Muscle of leg (tissue), 16 donors: ENCODE measurements at places on chromosomes 16 and 17. TPM values are rescaled to one million over a fixed set of nuclear protein-coding genes. Genes with fewer than 3 reads are reported as not detected.

The TP53TG3C gene
- total RNA-seq = not detected

GRCh38 chr16:65967376-65967775 lies 399.1 kb upstream of the CDH5 start:
- DNase-seq = no peak

GRCh38 chr16:86783636-86784626 lies 205.6 kb downstream of the FOXL1 start:
- DNase-seq = peak; percentile 29

DNA sequence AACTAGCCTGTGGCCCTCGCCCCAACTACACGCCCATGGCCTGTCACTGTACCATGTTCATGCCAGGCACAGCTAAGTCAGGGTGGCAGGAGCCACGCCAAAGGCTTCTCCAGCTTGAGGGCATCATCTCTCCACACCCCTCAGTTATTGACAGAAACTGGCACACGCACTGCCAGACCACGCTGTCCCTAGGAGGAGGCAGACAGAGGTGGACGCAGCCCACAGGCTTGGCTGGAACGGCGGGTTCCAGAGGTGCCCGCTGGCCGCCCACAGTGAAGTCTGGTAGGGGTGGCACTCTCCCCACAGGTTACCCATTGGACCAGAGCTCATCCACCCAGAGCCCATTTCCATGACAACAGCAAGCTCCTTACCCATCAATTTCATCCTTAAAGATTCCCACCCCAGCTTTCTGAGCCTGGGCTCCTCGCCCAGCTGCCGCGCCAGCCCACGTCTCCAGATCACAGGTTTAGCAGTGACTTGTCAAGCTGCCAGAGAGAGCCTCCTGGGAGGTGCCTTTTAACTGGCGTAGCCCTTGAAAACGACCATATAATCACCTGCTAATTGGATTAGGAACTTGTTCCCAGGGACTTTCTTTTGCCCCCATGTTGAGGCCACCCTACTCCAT lies 27.9 kb downstream of the RPRML start:
- DNase-seq = no peak

- no peak for DNase-seq
Observed at GRCh38 chr17:12719948-12720347, 54.3 kb downstream of the MYOCD start.

DNA sequence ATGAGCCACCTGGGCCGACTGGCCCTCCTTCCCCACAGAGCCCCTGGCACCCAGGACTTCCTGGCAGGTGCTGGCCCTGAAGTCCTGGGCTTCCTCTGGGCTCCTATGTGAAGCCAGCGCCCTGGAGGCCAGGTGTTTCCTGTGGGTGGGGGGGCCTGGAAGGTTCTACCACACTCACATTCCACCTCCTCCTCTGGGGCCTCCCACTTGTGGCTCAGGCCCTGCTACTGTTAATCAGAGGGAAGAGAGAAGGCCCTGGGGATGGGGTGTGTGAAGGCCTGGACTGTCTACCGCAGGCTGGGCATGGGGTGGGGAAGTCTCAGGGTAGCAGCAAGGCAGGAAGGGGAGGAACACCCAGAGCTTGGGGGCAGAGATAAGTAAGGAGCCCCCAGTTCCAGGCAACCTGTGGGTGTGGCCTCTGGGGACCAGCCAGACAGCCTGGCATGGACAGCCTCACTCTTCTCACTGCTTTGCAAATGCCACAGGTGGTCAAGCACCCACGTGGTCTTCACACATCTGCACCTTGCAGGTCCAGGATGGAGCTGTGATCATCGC lies 111.9 kb upstream of the TNRC6C start:
- DNase-seq = no peak

The HOXB5 gene
- 0.13 TPM for total RNA-seq

- no peak for DNase-seq
Observed at GRCh38 chr17:70120425-70120824, 45.4 kb downstream of the KCNJ16 start.

The MRPL45 gene
- 45.3 TPM for total RNA-seq

GRCh38 chr17:28402224-28402630 lies 3.8 kb downstream of the SLC46A1 start:
- DNase-seq = no peak

DNA sequence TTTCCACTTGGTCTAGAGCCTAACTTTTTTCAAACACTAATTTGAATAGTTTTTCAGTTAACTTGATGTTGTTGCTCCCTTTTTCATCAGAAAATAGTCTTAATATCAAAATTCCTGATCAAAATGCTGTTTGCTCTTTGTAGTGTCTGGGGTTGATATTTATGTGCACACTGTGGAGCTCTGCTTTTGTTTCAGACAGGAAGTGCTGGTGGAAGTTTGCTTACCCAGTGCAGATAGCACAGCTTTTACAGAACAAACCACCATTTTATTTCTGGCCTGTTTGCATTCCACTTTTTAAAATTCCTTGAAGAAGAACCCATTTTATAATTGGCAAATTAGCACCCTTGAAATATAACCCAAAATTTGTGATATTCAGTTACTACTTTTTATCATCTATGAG lies 125.4 kb downstream of the MRTFB start:
- peak; percentile 10 for DNase-seq

DNA sequence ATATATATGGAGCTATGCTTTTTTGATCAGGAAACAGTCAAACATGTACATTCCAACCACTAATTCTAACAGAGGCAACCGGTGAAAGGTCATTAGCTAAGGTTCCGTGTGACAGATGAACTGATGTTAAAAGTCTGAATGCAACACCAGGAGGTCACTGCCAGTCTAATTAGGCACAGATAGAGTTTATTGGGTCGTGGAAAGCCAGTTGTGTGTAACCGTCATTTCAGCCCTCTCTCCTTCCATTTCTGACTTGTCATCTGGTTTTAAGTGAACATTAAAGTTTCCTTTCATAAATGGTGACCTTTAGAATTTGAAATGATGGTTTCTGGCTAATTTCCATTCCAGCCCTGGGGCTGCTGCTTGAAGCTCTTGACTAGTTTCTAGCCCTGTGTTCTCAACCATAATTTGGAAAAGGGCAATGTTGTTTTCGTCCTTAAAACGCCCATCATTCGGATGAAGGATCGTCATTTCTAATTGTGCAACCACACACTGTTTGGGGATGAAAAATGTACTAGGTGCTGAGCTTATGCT lies 23.9 kb downstream of the CACNG3 start:
- no peak for DNase-seq

- peak; percentile 22 for DNase-seq
Observed at GRCh38 chr17:34979650-34980352, 511 bp upstream of the LIG3 start.

The KRT12 gene
- not detected for total RNA-seq

GRCh38 chr17:40540448-40540847 lies 24.8 kb downstream of the CCR7 start:
- DNase-seq = no peak

The NPIPB13 gene
- total RNA-seq = 2.8 TPM

GRCh38 chr17:45692661-45693060 lies 91.5 kb upstream of the CRHR1 start:
- DNase-seq = no peak

The KRTAP2-3 gene
- total RNA-seq = not detected

The GRAP gene
- total RNA-seq = 2.7 TPM

DNA sequence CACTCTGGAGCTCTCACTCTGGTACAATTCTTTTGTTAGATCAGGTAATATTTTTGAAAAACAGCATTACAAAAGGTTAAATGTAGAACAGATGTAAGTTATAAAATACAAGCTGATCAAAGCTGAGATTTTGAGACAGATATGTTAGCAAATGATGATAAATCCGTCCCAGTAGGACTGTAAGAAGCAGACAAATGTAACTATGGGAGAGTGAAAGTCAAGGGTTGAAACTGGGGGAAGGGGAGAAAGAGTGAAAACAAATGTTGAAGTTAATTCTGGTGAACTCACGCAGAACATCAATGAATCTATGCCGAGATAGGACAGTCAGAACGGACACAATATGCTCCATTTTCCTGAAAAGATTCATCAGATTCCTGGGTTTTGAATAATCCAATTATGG lies 298.9 kb upstream of the IRX5 start:
- no peak for DNase-seq

DNA sequence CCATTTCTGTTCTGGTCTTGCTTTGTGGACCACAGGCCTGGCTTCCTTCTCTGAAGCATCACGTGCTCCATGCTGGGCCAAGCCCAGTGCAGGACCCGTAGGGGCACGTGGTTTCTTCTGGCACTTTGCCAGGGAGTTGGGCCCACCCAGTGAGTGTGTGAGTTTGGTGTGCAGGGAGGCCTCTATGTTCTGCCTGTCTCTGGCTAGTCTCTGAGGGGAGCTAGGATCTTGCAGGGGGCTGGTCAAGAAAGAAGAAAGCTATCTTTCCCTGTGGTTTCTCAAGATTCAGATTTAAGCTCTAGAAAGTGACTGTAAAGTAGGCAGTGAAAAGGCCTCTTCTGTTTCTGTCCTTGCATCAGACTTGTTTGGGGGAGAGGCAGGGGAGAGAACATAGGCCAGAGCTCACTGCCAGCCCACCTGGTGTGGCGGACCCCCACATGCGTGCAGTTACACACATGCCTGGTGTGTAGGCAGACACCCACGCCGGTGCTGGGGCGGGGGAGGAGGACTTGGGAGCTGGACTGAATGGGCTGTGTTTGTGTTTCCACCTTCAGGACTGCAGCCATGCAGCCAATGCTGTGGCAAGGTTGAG lies 11.8 kb downstream of the LASP1 start:
- peak; percentile 88 for DNase-seq

- no peak for DNase-seq
Observed at GRCh38 chr17:76562734-76563148, 22.9 kb downstream of the PRCD start.

DNA sequence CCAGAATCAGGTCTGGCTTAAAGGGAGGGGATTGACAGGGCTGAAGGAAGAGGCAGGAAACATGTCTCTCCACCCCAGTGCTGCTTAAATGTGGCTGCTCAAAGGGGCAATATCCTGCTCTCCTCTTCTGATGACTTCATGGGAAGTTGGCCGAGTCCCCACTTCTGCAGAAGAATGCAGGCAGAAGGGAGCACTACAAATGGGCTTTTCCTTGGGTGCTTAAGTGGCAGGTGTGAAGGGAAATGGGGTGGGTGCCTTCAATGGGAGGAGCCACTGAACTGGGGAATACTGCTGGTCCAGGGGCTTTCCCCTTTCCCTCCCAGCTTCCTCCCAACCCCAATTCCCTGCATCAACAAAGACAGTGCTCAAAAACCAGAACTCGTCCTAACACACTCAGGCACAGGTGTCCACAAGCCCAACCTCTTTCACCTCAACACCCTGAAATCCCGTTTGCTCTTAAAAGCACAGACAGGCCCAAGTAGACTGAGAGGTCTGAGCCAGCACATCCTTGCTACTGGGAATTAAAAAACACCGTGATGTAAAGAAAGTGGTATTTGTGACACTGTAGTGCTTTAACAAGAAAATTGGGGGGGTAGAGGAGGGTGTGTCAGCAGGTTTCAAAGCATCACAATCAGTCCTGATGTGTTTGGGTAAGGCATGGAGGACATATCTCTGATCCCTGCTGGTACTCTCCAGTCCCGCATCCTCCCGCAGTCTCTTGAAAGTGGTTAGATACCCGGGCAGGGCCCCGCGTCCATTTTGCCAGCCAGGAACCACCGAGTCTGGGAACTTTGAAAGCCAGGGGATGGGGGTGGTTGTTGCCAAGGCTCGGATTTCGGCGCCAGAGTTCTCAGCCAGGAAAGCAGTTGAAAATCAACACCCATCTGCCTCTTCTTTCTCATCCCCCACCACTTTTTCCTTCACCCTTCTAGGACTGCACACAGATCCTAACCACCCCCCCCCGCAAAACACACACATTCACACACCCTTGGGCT lies 1.6 kb downstream of the CA10 start:
- DNase-seq = no peak

DNA sequence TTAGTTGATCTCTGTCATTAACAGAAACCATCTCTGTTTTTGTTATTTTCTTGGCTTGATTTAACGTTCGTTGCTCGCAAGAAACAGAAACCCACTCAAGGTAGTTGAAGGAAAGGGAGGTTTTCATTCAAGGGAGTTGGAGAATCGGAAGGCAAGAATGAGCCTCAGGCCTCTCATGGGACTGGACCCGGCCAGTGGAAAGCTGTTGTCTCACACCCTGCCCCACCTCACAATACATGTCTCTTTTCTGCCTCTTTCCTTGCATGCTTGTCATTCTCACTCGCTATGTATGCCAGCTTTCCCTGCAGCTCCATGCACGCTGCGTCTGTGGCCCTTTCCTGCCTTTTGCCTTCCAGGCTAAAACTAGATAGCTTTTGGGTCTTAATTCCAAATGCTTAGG lies 18.3 kb downstream of the DCAF7 start:
- no peak for DNase-seq

The LGALS9B gene
- not detected for total RNA-seq

The AOC2 gene
- total RNA-seq = 0.66 TPM

The KCNH4 gene
- not detected for total RNA-seq

The RIPOR1 gene
- 20.2 TPM for total RNA-seq

The DRG2 gene
- total RNA-seq = 29.6 TPM

The HSPB9 gene
- total RNA-seq = 0.13 TPM

- no peak for DNase-seq
Observed at GRCh38 chr17:28267720-28268609, 51.0 kb upstream of the TMEM97 start.

The FA2H gene
- 0.09 TPM for total RNA-seq

GRCh38 chr17:77946900-77947645 lies 11.4 kb upstream of the TNRC6C start:
- peak; percentile 19 for DNase-seq

DNA sequence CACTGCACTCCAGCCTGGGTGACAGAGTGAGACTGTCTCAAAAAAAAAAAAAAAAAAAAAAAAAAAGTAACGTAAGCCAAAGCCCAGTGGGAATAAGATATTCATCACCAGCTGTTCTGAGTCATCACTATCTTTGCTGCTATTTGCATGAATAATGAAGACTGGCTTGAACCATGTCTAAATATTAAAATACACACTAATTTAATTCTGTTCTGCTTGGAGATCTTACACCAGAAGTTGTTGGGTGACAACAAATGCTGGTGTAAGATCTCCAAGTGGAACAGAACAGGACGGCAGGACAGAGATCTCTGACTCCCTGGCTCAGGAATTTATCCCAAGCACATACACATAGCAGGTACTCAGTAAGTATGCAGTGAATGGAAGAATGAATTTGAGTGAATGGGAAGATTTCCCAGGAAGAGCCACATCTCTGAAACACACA lies 19.6 kb downstream of the DNAH17 start:
- peak; percentile 33 for DNase-seq

DNA sequence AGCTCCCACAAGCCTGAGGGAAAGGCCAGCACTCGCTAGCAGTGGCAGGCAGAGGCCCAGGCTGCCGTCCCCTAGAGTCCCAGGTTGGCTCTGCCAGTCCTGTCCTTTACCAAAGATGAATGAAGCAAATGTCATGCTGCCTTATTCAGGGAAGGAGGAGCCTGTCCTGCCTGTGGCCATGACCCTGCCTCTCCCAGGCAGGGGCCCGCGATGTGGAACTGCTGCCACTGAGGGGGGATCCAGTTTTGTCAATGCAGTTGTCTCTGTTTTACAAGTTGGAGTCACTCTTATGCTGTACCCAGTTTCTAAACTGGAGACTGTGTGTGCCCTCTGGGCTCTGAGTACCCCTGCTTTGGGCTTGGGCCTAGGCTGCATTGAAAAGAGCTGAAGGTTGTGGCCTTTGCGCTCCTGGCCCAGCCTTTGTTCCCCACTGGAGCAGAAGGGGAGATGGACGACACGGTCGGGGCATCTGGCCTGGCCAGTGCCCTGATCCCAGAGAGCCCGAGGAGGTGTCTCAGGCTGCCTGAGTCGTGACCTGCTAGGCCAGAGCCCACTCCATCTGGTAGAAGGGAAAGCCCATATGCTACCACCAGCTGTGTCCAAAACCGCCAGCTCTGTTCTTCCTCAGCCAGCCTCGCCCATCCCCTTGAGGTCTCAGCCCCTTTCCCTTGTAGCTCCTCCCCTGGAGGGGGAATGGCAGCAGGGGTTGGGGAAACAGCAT lies 5.5 kb downstream of the LIMD2 start:
- DNase-seq = no peak

- no peak for DNase-seq
Observed at GRCh38 chr16:8849411-8850011, 19.3 kb downstream of the CARHSP1 start.
